ENCODE measurements at places on chromosomes 3 and 15.

- peak; percentile 86 for DNase-seq
These were observed 87.8 kb downstream of the RSL24D1 start for GRCh38 chr15:55108858-55109518.

- DNase-seq, result peak; percentile 32
These were observed 277.4 kb upstream of the NR2E3 start for GRCh38 chr15:71532994-71533393.

GRCh38 chr3:45748068-45748467, 48.3 kb downstream of the SLC6A20 start:
- DNase-seq, result no peak

GRCh38 chr3:147419781-147420224, 10.6 kb downstream of the ZIC1 start:
- no peak for DNase-seq

- DNase-seq, result no peak
These were observed 475.0 kb upstream of the PROK2 start for GRCh38 chr3:72259755-72260587.

- no peak for DNase-seq
These were observed 61.8 kb downstream of the ATP8B4 start for GRCh38 chr15:50057196-50057595.

DNA sequence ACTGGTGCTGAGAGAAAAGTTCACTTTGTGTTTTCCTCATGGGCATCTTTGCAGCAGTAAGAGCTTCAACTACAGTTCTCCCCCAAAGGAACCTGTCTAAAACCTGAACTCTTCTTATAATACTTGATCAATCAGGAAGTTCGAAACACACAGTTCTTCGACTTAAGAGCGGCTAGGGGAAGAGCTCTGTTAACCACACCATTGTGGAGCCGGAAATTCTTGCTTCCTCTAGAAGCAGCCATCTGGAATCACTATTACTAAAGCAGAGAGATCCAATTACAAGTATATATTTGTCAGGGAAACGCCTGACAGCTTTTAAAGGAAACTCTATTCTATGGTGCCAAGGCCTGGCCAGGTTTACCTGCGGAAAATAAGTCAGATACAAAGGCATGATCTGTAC, 337.3 kb upstream of the CBLB start:
- no peak for DNase-seq

All from WTC11 (cell line).